ENCODE measurements at places on chromosomes 5 and 9.

GRCh38 chr5:95565280-95565920, 10.5 kb downstream of the ARSK start:
- DNase-seq = no peak

GRCh38 chr5:78050888-78051287, 243.6 kb downstream of the AP3B1 start:
- no peak for DNase-seq

GRCh38 chr5:122076669-122077365, 1.2 kb downstream of the LOX start:
- peak; percentile 20 for DNase-seq

DNA sequence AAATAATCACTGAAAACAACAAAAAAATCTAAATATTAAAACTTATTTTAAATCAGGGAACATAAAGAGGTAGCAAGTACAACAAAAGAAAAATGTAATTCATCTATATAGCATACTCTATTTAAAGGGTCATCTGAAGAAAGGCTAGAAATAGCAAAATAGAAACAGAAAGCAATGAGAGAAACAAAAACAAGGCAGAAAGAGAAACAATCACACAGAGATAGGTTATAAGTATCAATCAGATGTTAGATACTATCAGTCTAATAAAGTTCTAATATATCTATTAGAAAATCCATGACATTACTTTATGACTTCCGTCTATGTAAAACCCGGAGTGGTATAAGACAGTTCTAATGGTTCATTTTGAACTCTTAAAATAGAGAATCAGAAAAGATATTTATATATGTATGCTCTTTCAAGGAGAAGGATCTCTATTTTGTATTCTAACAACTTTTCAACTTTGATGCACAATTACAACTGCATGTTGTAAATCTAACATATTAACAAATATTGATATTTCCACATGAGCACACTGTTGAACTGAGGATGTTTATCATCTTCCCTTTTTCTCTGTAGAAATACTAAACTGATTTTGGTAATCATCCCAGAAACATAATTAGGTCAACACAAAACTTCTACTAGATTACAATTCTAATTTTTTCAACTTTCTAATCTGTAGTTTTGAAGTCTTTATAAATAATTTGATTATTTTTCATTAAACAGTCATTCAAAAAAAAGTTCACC, 15.8 kb downstream of the RICTOR start:
- no peak for DNase-seq

DNA sequence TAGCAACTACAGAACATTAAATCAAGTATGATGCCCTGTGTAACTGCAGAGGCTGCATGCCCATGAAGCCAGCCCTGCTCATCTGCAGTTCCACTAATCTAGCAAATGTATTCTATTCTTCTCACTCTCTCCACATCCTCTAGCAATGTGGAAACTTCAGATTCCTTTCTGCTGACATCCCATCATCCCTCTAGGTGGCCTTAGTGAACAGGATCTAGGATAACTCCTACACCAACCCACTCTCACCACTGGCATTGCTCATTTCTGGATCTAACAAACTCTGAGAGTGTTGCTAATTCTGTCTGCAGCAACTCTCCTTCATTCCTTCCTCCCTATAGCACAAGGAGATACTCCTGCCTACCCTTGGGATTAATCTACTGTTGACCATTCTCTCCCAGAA, 80.8 kb downstream of the FAM81B start:
- no peak for DNase-seq

- DNase-seq = no peak
Observed at GRCh38 chr5:38831909-38832308, 13.9 kb upstream of the OSMR start.

- peak; percentile 20 for DNase-seq
Observed at GRCh38 chr5:38922199-38922598, 76.4 kb downstream of the OSMR start.

GRCh38 chr5:14777187-14777586, 94.4 kb downstream of the ANKH start:
- no peak for DNase-seq
